ENCODE measurements at places on chromosomes 3 and 15.

DNA sequence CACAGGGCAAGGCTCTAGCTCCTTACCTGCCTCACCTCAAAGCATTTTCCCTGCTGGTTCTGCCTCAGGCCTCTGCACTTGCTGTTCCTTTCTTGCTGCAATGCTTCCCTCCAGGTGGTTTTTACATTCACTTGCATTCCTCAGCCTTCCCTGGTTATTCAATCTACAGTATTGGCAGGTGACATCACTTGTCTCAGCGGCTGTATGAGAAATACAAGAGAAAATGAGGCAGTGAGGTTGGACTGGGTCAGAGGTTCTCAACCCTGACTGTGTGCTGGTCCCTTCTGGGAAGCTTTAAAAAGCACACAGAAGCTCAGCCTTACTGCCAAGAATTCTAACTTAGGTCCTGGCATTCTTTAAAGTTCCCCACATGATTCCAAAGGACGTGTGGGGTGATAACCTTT is 26.7 kb downstream of the SIAH2 start:
- no peak for DNase-seq

DNA sequence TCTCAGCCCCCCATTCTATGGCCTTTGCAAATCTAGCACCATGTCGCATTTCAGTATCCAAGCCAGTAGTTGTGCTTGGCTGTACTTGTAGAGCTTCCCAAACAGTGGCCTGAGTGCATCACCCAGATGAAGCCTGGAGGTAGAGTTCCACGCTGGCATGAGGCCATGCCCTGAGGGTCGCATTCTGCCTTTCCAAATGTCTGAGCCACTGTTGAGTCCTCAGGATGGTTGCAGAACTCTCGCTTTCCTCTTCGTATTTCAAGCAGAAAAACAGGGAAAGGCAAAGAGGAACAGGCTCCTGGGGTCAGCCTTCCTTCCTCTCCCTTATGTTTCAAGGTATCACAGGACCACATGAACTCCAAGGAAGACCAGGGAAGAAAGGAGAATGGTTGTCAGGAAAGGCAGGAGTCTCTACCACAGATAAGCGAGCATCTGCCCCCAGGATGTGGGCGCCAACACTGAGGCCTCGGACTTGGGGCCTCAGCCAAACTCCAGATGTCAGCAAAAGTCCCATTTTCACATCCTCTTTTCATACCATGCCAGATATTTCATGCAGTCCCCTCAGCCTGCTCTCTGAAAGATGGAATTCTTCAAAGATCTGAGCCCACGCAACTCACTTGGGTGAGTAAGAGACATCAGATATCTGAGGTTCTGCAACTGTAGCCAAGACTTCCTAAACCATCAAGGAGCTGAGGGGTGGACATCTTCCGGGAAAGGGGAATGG is 19.4 kb upstream of the PRR20G start:
- DNase-seq = no peak

GRCh38 chr15:29139540-29140459 is 129.8 kb downstream of the NSMCE3 start:
- peak; percentile 77 for DNase-seq

- DNase-seq = peak; percentile 40
Measured at GRCh38 chr15:79067072-79067833, 23.3 kb downstream of the RASGRF1 start.

DNA sequence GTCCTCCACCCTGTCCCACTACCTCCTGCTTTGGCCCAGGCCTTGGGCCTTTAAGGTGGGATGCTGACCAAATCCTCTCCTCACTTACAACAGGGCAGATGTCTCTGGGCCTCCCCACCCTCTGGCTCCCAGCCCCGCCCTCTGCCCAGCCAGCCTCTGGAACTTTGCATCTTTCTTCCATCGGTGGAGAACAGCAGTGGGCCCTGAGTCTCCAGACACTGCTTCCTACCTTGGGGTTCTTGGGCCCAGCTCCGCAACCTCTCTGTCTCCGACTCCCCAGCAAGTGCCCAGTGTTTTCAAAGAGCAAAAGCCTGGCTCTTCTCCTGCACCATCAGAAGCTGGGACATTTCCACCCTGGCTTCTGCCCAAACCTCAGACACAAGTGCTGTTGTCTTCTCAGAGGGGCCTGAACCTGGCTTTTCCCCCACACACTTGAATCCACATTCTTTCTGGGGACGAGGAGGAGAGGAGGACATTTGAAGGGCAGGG is 33.1 kb downstream of the MRAS start:
- no peak for DNase-seq

DNA sequence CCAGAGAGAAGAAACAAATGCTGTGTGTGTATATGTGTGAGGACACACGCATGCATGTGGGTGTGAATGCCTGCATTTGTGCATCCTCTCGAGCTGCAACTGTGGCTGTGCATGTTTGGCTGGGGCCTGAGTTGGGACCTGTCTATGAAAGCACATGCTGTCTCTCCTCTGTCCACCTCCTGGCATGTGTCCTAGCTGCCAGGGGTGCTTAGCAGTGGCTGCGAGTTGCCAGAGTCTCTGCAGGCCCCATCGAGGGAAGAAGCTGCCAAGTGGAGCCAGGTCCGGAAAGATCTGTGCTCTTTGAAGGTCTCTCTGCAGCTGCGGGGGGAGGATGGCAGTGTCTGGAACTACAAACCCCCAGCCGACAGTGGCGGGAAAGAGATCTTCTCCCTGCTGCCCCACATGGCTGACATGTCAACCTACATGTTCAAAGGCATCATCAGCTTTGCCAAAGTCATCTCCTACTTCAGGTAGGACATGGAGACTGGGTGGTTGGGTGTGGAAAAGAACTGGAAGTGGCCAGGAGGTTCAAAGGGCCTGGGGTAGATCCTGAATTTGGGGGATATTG is 30.7 kb downstream of the NR1I2 start:
- no peak for DNase-seq

GRCh38 chr3:48587686-48588085 is 7.4 kb downstream of the COL7A1 start:
- no peak for DNase-seq

- no peak for DNase-seq
Measured at GRCh38 chr3:197511130-197511529, 44.6 kb downstream of the BDH1 start.

GRCh38 chr3:107045791-107046190 is 331.4 kb upstream of the CCDC54 start:
- no peak for DNase-seq

GRCh38 chr3:136885357-136886213 is 23.6 kb downstream of the NCK1 start:
- DNase-seq = no peak

GRCh38 chr3:158728851-158729250 is 3.4 kb downstream of the RARRES1 start:
- no peak for DNase-seq

DNA sequence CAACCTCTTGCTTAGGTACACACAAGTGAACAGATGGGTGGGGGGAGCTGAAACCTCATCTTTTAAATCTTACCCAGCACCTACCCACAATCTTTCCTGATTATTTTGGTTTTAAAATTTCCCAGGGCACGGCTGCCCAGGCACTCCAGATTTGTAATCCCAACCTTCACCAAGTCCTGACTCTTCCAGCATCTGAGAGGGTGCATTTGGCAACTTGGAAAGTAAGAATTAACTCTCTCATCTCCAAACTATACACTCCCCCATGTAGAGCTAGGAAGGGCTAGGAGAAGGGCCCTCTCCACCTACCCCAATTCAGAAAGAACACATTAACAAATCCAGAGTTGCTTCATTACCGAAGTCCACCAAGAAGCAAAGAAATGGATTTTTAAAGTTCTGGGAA is 41.7 kb upstream of the PRICKLE2 start:
- DNase-seq = no peak

- DNase-seq = no peak
Measured at GRCh38 chr3:37498126-37499039, 324.0 kb upstream of the LRRFIP2 start.

GRCh38 chr3:178434206-178434805 is 101.9 kb upstream of the KCNMB2 start:
- DNase-seq = no peak

- no peak for DNase-seq
Measured at GRCh38 chr3:127237835-127238234, 44.9 kb downstream of the PRR23E start.

DNA sequence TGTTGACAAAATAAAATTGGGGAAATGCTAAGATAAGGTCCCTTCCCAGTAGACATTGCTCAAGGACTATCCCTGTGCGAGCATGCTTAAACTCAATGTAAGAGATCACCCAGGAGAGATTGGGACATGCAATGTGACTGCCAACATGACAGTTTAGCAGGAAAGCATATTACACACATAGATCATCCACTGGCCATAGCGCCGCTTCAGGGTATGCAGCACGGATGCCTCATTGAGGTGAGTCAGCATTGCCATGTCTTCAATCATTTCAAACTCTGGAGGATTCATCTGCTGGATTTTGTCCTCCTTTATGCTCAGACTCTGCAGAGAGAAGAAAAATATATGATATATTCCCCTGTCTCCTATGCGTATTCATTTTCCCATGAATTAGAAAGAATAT is 8.9 kb downstream of the MYH15 start:
- DNase-seq = no peak

- no peak for DNase-seq
Measured at GRCh38 chr3:105653166-105653565, 215.6 kb downstream of the CBLB start.

DNA sequence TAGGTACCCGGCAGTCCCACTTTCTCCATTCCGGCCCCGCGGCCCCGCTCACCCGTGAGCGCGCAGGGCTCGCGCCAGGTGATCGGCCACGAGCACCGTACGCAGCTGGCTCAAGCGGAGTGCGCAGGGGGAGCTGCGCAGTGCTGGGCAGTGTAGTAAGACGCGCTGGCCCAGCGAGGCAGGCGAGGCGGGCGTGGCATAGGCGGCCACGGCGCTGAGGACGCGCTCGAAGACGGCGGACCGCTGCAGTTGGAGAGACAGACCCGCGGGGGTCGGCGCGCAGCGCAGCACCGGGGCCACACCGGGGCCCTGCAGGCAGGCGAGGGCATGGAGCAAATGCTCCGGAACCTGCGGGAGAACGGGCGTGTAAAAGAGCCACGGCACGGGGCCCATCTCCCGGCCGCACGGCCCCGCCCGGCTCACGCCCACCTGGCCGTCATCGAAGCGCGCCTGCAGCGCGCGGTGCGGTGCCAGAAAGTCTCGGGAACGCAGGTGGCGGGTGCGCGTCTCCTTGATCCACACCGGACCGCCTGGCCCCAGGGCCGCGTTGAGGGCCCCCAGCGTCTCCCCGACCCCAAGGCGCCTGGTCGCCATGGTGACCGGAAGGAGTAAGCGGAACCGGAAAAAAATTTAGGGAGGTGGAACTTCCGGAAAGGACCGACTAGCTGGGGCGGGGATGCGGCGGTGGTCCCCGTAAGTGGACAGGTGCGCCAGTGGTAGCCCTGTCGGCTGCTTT is at the start of gene DALRD3:
Gene DALRD3, minus strand, starts transcription at position 610 of the 736 bp plus-strand sequence. Its CDS starts 16 bp downstream, at position 594.
- peak; percentile 88 for DNase-seq

DNA sequence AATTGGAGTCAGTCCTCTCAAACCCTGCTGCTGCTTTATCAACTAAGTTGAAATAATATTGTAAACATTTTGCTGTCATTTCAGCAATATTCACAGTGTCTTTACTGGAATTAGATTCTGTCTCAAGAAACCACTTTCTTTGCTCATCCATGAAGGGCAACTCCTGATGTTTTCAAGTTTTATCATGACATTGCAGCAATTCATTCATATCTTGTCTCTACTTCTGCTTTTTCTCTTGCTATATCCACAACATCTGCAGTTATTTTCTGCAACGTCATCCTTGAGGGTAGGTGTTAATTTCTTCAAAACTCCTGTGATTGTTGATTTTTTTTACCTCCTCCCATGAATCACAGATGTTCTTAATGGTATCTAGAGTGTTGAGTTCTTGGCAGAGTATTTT is 181.6 kb downstream of the EPHA6 start:
- DNase-seq = no peak

GRCh38 chr3:49120096-49120437 is 556 bp downstream of the USP19 start:
- no peak for DNase-seq

- no peak for DNase-seq
Measured at GRCh38 chr15:41804361-41804760, 23.5 kb upstream of the JMJD7 start.

- peak; percentile 93 for DNase-seq
Measured at GRCh38 chr3:42979044-42979972, at the start of gene GASK1A. TSS of gene GASK1A (plus strand) at chr3:42979311. CDS start at chr3:42979643, 332 bp downstream.

- DNase-seq = no peak
Measured at GRCh38 chr3:133925960-133926735, 30.5 kb upstream of the RAB6B start.

GRCh38 chr3:69748503-69748902 is 9.2 kb downstream of the MITF start:
- no peak for DNase-seq

DNA sequence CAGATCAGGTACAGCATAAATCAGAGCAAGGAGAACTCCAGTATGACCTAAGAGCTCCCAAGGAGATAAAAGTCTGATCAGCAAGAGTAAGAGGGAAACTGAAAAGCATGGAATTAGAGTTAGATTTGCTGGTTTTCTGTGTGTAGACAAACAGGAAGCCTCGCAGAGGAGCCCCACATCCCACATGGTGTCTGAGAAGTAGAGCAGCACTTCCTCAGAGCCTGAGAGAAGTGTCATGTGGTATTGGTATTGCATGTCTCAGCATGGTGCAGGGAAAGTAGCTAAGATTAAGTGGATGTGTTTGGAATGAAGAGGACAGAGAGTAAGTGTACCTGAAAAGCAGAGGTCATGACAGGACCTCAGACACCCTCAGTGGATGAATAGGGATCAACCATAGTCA is 175.4 kb upstream of the GBE1 start:
- DNase-seq = no peak

- DNase-seq = no peak
Measured at GRCh38 chr3:150594150-150594549, 9.0 kb upstream of the SELENOT start.

DNA sequence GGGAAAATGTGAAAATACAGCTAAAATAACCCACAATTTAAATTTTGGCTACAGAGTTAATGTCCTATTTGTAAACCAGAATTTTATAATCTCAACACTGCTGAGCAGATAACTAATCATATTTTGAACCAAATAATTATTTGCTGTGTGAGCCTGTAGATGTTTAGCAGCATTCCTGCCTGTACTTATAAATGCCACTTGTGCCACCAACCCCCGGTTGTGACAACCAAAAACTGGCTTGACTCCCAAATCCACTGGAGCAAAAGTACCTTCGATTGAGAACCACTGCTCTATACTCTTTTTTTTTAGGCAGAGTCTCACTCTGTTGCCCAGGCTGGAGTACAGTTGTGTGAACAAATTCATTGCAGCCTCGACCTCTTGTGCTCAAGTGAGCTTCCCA is 78.5 kb downstream of the CNTN6 start:
- DNase-seq = no peak

GRCh38 chr3:167785790-167786189 is 50.3 kb downstream of the SERPINI1 start:
- DNase-seq = no peak

DNA sequence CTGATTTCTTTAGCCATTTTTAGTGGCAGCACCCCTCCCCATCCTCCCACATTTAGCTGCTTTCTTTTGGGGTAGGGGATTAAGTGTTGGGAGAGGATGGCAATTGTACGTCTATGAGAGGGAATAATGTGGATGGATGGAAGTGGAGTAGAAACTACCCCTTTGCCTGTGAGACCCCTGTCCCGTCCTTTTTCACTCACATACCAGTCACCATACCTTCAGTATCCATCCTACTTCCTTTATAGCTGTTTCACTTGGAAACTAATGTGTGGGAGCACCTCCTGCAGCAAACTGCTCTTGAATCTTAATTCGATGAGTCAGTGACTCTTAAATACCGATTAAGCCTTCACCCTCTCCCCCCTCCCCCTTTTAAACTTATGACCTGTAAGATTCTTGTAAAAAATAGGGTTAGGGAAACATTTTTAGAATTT is 730 bp downstream of the SPRED1 start:
- no peak for DNase-seq

GRCh38 chr15:87661454-87662355 is 594.8 kb downstream of the NTRK3 start:
- no peak for DNase-seq

Measured in posterior vena cava (tissue), 2 donors.